ENCODE measurements at places on chromosomes 16 and 17.

- no peak for DNase-seq
Measured at GRCh38 chr16:84136331-84137125, 8.4 kb downstream of the HSDL1 start.

DNA sequence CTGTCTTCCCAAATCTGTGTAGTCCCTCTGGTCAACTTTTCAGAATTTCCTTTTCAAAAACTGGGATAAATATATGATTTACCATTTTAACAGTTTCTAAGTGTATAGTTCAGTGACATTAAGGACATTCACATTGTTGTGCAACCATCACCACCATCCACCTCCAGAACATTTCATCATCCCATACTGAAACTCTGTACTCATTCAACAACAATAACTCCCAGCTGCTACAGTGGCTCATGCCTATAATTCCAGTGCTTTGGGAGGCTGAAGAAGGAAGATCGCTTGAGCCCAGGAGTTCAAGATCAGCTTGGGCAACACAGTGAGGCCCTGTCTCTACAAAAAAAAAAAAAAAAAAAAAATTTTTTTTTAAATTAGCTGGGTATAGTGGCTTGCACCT is 131.0 kb downstream of the AATF start:
- DNase-seq = no peak

- DNase-seq = no peak
Measured at GRCh38 chr17:42294469-42295398, 6.4 kb downstream of the STAT5A start.

GRCh38 chr16:88685156-88686061 is 898 bp downstream of the SNAI3 start:
- DNase-seq = no peak

DNA sequence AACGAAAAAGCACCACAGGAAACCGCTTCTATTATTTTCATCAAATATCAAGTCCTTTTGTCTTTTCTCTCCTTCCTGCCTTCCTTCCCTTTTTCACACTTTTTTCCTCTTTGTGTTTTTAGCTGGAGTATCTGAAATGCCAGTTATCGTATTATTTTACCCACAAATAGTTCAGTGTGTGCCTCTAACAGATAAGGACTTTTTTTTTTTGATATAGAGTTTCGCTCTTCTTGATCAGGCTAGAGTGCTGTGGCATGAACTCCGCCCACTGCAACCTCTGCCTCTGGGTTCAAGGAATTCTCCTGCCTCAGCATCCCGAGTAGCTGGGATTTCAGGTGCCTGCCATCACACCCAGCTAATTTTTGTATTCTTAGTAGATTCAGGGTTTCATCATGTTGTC is 10.7 kb downstream of the DNAAF1 start:
- no peak for DNase-seq

DNA sequence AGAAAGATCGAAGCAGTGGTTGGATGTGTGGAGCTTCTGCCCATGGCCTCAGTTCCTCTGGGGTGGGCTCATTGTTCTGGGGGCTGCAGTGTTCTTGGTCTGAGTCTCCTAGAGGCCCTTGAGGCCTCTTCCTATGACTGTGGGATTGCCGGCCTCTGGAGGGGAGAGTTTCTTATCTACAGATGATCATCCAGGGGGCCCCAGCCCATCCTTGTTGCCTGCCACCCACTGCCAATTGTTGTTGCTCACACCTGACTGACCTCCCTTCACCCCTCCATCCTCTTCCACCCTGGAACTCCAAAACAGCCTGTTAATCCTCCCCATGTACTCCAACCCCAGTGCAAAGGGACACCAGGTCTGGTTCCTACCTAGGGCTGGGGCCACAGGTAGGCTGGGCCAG is 5.9 kb downstream of the B3GNT9 start:
- no peak for DNase-seq

GRCh38 chr17:263271-263670 is 81.8 kb upstream of the DOC2B start:
- DNase-seq = no peak

- DNase-seq = no peak
Measured at GRCh38 chr17:79568661-79569060, 42.2 kb downstream of the RBFOX3 start.

DNA sequence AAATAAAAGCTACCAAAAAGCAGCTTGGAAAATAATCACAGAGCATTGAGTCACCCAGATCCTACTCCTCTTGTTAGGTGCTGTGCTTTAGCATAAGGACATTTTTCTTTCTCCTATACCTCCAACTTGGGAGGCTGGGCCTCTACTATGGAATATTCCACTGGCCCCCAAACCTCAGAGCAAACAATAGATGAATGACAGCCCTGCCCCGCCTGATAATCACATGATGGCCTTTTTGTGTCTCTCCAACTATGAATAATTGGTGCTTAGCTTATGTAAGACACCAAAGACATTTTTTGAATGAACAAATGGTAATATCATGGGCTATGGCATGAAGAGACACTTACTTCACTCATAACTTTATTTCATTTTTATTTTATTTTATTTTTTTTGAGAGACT is 250.2 kb downstream of the GRIN2A start:
- no peak for DNase-seq

GRCh38 chr17:2396192-2396567 is 4.7 kb downstream of the MNT start:
- DNase-seq = no peak

DNA sequence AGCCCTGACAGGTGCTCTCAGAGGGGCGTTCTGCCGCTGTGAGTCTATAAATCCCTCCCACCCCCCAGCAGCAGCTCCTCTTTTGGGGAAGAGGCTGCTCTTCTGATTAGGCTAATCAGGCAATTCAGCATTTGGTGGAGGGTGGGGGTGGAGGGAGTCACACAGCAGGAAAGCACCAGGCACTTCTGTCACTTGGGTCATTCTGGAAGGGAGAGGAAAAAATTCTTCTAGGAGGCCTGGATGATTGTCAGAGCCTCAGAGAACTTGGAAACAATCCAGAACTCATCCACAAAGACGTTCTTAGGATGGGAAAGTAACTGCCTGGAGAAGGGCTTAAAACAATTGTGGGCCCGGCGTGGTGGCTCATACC is 7.3 kb upstream of the SSTR2 start:
- DNase-seq = no peak

- no peak for DNase-seq
Measured at GRCh38 chr16:28531777-28532744, 6.7 kb downstream of the NUPR1 start.

- no peak for DNase-seq
Measured at GRCh38 chr17:82813299-82814051, 26.3 kb downstream of the ZNF750 start.

DNA sequence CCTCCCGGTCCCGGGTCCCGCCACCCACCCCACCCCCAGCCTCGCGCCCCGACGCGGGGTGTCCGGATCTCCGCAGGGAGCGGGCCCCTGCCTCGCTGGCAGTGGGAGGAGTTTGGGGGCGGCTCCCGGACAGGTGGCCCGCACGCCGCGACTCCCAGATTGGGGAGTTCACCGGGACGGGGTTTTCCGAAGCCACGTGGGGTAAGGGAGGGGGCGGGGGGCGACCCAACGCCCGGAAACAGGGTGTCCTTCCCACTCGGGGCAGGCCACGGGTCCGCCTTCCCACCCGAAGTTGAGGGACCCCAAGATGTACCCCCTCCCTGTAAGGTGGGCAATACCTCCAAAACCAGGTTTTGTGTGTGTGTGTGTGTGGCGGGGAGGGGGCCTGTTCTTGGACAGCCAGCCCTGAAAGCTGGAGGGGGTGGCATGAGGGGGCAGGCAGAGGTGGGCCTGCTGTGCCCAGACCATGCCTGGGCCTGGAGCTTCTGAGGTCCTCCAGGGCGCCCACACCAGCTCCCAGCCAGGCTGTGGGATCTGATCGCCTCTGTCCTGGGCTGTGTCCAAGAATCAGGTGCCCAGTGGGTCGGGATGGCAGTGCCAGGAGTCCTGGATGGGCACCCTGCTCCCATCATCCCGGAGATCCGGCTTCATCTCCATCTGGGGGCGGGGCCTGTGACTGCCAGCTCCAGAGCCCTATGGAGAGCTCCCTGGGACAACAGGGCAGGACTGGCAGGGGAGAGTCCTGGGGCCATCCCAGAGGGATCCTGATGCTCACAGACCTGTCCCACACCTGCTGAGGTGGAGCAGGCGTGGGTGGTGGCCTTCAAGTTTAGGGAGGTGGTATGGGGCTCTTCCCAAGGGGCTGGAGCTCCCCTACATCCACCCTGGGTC is 767 bp downstream of the SYNGR2 start:
- no peak for DNase-seq

DNA sequence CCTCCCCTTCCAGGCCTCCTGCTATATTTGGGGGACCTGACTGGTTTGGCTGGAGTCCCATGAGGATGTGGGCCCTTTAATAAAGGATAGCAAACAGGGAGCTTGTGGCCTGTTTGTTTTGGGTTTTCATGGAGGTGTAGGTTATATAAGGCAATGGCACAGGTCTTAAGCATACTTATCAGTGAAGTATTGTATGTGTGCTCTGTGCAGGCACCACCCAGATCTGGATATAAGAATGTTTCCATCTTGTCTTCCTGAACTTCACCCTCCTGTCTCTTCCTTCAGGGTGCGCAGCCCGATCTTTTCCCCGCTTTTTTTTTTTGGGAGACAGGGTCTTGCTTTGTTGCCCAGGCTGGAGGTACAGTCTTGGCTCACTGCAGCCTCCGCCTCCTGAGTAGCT is 10.6 kb downstream of the SLC52A1 start:
- no peak for DNase-seq

GRCh38 chr16:21642861-21643260 is 9.5 kb downstream of the IGSF6 start:
- DNase-seq = no peak

DNA sequence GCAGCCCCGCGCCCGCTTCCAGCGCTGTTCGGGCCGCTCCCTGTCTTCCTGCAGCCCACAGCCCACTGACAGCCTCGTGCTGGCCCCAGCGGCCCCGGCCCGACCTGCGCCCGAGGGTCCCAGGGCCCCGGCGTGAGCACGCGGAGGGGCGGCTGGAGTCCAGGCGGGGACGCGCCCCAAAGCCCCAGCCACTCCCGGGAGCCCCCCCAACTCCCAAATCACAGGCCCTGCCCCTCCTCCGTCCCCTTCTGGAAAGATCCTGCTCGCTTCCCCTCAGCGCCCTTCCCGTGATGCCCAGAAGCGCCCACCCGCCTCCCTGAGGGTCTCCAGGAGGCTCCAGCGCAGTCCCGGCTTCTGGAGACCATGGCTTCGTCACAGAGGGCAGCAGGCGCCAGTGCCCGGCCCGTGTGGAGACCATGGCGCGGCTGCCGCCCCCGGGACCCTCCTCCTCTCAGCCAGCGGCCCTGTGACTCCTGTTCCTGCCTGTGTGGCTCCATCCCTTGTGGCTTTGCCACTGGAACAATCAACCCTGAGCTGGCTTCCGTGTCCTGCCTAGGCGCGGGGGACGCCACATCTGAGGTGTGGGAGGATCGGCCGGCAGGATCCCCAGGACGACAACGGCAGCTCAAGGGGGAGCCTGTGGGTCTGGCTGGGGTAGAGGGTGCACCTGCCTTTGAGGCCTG is 3.9 kb downstream of the UTS2R start:
- DNase-seq = no peak

DNA sequence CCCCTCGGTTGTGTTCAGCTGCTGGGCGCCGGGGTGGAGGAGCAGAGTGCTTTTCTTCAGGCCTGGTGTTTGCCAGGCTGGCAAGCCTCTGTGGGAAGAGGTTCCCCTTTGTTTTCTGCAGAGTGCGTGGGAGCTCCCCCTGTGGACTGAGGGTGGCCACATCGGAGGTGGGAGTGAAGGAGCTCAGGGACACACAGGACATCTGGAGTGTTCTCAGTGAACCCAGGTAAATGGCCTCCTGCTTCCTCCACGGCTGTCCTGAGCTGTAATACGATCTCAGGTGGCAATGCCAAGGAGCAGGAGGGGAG is 39.2 kb upstream of the IRF8 start:
- no peak for DNase-seq

DNA sequence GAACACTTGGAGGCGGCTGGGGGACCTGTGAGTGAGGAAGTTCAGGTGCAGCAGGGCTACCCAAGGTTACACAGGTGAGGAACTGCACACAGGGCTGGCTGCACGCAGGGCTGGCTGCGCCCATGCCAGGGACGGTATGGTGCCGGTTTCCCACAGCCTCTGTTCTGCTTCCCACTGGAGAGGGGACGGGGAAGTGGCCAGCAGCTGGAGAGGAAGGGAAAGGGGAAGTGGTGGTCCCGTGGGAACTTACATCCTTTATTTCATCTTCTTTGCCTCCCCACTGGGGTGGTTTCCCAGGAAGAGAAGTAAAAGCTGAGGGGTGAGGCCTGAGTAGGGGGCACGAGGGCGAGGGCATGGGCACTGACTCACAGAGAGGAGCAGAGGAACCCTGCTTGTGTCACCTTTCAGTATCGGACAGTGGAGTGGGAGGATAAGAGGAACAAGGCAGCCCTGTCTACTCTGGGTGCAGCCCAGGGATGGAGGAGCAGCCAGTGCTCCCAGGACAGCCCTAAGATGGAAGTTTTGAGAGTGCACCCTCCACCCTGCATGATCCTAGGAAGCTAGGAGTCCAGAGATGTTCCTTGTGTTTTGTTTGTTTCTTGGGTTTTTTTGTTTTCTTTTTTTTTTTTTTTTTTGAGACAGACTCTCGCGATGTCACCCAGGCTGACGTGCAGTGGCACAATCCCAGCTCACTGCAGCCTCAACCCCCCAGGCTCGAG is 25.5 kb upstream of the CDH1 start:
- DNase-seq = no peak

GRCh38 chr17:39222866-39223834 is 2.6 kb downstream of the STAC2 start:
- no peak for DNase-seq

DNA sequence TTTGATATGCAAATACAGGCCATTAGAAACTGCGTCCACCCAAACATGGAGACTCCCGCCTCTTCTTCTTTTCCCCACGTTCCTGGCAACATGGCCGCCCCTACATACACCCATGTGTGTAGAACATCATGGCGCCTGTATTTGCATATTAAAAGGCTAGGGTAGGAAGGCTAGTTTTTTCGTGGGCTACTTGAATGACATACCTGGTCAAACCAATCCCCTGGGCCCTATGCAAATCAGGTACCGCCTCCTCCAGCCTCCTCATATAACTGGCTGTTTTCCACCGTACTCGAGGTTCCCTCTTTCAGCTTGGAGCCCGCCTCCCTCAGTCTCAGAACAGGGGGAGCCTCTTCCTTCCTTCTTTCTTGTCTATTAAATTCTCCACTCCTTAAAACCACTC is 840 bp upstream of the CD300LB start:
- no peak for DNase-seq

GRCh38 chr16:85835956-85836705 is 36.6 kb downstream of the COX4I1 start:
- no peak for DNase-seq

DNA sequence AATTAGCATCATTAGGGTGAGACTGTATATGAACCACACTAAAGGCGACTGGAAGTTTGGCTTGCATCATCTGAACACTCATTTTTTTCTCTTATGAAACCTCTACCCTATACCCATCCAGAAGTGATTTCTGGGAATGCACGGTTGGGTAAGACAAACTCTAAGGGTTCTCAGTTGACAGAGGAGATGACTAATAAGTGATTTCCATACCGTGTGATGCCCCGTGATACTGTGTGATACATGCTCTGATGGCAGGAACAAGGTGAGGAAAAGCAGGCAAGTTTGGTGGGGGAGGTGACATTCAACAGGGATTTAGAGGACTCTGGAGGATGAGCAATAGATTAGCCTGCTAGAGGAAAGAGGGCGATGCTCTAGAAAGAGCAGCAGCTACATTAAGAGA is 156.4 kb upstream of the CCL2 start:
- no peak for DNase-seq

- DNase-seq = no peak
Measured at GRCh38 chr16:29883987-29884386, 15.4 kb downstream of the SEZ6L2 start.
